Renal cortex interstitium (tissue), 15 donors: ENCODE measurements at places on chromosomes 12 and 14.

- DNase-seq: no peak
Measured at GRCh38 chr12:51669996-51670395, 79.0 kb downstream of the SCN8A start.

DNA sequence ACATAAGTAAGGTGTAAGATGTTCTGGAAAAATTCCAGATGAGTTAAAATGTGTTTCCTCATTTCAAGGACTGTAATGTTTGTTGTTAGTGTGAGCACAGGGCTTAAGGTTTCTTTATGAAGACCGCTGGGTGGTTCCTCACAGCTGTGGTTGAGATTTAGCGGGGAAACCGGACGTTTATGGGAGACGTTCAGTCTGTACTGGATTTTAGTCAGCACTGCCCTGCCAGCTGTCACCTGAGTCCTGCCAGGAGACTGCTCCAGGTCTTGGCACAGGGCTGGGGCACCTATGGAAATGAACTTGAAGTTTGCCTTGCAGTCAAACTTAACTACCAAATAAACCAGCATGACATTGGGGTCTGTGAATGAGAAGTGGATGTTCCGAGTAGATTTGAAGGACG, 555.2 kb downstream of the DIO2 start:
- DNase-seq: no peak

DNA sequence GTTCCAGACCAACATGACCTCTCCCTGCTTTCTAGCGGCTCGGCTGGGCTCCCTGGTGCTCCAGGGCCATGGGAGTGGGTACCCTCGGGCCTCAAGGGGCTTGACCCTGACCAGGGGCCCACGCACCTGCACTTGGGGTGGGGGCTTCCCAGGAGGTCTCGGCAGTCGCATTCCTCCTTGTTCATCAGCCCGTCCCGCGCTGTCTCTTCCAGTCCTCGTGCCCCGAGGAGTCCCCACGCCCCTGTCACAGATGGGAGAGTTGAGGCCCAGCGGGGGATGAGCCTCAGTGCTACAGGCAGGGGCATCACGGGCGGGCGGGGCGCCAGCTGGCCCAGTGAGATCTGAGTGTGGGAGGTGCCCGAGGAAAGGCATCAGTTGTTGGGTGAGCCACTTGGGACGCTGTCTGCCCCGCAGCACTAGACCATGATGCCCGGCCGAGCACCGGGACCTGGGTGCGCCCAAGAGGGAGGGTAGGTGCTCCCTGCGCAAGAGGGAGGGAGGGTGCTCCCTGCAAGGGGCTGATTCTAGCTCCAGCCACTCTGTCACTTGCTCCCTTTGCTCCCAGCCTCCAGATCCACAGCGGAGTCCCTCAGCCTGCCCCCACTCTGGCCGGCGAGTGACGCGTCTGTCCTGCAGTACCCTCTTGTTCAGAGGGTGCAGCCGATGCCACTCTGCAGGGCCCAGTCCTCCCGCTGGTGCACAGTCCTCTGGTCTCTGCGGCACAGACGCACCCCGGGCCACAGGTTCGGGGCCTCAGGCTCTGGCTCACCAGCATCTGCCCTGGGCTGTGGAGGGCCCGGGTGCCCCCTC, 23.8 kb downstream of the MMP17 start:
- DNase-seq: no peak

GRCh38 chr14:100589071-100589759, 2.0 kb upstream of the BEGAIN start:
- DNase-seq: no peak

DNA sequence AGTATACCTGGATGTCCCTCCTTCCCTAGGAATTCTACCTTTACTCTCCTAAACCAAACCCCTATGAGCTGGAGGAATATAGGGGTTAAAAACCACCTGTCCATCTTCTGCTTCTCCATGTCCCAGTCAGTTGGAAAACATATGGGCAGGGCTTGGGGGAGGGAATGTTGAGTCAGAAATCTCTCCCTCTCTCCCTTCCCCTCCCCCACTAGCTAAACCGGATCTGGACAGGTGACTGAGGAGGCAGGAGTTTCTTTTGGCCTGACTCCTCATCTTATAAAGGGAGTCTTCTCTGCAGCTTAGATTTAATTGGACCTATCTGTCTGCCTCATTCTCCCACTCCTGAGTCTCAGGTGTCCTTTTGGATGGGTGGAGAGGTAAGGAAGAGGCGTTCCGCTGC, 6.1 kb downstream of the ERBB3 start:
- DNase-seq: no peak

GRCh38 chr14:72986857-72987256, 40.0 kb downstream of the ZFYVE1 start:
- no peak for DNase-seq

DNA sequence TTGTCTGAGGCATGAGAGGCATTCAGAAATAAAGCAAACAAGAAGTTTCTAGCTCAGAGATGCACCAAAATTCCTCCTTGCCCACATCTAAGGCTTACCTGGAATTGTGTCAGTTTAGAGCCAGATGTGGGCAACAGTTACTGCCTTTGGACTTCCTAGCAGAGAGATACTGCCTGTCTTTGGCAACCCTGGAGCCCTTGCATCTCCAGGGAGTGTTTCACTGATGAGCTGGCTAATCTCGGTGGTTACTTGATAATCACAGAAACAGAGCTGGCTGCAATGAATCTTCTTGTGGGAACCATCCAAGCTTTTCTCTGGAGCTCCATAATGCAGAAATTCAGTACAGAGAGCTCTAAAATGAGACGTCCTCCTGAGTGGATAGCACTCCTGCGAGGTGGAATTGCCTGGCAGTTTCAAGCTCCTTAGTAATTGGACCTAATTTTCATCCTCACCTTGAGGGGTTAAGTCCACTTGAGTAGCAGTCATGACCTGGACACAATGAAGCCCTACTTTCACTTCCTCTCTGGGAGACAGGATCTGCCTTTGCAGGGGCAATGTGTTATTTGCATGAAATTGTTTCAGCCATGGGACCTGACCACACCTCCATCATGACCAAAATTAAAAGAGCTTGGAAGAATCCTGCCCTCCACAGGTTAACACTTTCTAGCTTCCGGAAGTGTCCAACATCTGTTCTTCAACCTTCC, 108.8 kb upstream of the ARHGAP5 start:
- DNase-seq: no peak

DNA sequence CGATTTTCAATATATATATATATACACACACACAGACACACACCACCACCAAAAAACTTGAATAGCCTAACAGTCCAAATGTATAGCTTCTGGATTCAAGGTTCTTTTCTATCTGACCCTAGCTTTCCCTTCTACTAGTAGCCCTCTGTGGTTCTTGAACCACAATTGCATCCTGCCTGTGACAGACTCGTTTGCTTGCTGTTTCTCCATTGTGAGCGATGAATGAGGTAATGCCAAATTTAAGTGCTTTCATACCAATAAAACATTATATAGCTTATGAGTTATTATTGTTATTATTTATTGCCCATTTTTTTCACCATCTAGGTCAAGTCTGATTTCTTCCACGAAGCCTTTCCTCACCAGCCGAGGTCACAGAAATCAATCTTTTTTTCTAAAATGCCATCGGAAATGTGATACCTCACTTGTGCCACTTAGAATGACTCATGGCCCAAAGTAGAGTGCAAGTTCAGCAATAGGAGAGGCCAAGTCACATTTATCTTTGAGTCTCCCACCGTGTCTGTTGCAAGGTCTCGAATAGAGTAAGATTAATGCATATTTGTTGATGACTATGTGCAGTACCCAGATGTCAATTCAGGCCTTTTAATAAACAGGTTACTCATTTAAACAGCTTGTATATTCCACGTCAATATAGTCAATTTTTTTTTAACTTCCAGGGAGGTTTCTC, 1015.8 kb upstream of the SEL1L start:
- no peak for DNase-seq

- DNase-seq: no peak
Measured at GRCh38 chr12:71315328-71315985, 124.1 kb upstream of the LGR5 start.

DNA sequence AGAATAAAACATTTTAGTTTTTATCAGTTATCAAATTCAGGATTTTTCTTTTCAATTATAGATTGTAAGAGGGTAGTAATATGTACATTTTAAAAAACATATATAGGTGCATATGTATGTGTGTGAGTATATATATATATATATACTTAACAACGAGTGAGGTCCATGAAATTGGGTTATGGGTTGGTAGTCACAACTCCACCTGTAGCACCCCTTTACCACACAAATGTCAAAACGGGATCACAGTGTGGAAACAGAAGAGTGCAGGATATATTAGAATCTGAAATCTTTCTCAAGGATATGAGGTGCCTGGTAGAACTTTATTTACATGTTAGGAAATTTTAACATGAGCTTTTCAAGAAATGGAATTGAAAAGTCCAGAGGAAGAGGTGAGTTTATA, 31.3 kb downstream of the MIA2 start:
- DNase-seq: no peak

DNA sequence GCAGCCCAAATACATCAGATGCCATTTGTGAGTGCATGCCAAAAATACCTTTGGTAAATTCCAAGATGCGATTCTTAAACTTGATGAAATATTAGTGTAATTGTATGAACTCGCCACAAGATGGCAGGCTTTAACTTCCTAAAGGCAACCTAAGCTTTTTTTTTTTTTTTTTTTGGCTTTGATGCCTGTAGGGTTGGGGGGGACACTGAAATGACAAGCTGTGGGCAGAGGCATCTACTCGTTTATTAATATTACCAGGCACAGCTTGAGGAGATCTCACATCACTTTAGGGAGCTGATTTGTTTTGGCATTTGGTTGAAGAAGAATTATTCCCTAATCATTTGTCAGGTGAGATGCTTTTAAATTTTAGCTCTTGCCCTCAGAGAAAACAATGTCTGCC, 126.7 kb upstream of the CCDC196 start:
- DNase-seq: peak; percentile 19

GRCh38 chr14:33068040-33068439, 129.4 kb downstream of the NPAS3 start:
- no peak for DNase-seq

GRCh38 chr12:39628836-39629235, 9.2 kb upstream of the ABCD2 start:
- DNase-seq: no peak

DNA sequence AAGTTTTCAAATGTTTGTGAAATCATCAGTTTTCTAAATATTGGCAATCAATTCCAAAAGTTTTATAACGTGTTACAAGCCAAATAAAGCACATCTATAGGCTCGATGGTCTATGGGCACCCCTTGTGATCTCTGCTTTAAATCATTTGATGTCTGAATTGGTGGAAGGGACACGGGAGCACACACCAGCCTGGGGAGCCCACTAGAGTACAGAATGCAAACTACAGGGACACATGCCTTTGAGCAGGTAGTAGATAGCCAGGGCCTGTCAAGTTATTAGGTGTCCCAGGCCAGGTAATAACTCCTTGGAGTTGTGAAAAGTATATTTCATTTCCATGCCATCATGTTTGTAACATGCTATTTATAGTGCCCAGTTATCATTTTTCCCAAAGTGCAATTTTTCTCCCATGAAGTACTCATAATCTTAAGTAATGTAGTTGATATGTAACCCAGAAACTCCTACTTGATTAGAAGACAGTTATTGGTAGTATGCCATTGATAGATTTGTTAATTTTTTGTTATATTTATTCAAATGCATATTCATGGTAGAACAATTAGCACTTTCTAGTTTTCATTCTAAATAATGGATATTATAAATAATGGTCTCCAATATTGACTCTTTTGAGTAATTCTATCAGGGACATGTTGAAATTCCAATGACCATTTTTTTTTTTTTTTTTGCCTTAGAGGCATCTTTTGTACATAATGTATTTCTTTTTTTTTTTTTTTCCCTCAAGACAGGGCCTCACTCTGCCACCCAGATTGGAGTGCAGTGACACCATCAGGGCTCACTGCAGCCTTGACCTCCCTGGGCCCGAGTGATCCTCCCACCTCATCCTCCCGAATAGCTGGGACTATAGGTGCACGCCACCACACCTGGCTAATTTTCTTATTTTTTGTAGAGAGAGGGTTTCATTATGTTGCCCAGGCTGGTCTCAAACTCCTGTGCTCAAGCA, 96.9 kb upstream of the FGD4 start:
- no peak for DNase-seq

- DNase-seq: no peak
Measured at GRCh38 chr14:104093366-104094055, 8.0 kb downstream of the ASPG start.

DNA sequence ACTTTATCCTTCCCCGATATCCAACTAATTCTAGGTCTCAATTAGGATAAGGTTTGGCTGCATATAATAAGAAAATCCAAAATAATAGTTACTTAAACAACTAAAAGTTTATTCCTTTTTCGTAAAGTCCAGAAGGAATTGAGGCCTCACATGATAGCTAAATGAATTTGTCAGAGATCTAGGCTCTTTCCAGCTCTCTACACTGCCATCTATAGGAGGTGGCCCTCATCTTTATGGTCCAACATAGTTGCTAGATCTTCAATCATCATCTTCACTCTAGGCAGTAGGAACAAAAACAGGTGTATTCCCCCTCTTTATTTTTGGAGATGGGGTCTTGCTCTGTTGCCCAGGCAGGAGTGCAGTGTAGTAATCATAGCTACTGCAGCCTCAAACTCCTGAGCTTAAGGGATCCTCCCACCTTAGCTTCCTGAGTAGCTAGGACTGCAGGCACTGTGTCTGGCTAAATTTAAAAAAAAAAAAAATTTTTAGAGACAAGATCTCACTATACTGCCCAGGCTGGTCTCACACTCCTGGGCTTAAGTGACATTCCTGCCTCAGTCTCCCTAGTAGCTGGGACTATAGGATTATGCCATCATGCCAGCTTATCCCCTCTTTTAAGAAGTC, 46.5 kb upstream of the SAV1 start:
- peak; percentile 13 for DNase-seq

DNA sequence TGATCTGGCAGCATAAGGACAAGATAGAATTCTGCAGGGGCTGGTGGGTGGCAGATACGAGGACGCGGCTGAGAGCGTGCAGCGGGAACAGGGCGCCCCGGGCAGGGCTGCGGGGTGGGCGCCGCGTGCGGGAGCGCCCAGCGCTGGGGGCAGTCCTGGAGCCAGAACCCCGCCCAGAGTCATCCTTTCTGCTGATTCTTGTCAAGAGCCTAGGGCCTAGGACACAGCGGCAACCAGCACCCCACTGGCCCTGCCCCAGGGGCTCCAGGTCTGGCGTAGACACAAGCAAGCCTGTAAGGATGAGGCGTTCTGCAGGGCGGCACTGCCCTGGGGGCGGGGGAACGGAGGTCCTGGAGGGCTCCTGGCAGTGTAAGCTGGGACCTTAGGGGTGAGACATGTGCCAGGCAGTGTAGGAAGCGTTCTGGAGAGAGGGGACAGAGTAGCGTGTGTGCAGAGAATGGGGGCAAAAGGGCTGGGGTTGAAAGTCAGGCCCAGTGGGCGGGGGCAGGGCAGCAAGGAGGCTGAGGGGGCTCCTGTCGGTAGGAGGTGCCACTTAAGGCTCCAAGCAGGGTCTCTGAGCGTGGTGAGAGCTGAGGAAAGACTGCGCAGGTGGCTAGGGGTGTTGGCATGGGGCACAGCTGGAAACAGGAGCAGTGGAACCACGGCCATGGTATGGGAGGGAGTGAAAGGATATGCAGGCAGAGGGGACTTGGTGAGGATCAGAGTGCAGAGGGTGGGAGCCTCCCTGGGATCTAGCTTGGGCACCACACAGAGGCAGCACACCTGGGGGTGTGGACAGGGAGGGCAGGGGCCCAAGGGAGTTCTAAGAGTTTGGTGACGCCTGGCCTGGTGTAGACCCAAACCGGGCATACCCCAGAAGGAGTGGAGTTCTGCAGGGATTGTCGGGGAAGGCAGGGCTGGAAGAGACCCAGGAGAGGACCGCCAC, 845 bp upstream of the AHNAK2 start:
- no peak for DNase-seq

GRCh38 chr12:115519359-115519758, 758.1 kb downstream of the MED13L start:
- no peak for DNase-seq
